Mucosa of gallbladder (tissue), 1 donor: ENCODE measurements at places on chromosomes 7 and 10. TPM values are rescaled to one million over a fixed set of nuclear protein-coding genes. Genes with fewer than 3 reads are reported as not detected.

DNA sequence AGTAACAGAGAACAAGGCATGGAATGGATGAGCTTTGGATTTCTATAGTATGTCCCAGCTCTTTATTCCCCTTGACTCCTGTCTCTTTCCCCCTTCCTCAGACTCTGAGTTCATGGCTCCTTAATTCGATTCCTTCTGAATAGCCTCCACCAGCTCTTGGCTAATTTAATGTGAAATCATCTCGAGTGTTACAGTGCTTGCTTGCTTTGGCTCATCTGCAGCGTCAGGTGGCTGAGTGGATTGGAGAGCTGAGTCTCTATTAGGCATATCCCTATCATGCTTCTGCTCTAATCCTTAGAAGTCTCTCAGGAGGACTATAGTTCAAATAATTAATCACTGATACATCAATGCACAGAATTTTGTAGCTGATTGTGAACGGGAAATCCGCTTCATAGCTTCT, 134.6 kb downstream of the LRRC4 start:
- no peak for DNase-seq

DNA sequence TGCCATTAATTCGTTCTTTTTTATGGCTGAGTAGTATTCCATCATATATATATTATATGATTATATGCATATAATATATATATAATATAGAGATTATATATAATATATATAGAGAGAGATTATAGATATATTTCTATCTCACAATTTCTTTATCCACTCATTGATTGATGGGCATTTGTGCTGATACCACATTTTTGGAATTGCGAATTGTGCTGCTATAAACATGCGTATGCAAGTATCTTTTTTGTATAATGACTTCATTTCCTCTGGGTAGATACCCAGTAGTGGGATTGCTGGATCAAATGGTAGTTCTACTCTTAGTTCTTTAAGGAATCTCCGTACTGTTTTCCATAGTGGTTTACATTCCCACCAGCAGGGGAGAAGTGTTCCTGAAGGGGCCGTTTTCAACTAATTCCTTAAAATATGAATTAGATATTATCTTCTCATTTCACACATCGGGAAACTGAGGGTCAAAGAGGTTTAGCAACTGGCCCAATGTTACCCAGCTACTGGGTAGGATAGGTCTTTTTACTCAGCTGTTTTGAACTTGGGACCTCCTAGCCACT, 16.5 kb downstream of the NFE2L3 start:
- DNase-seq = no peak

- DNase-seq = no peak
Observed at GRCh38 chr7:146768957-146769356, 652.4 kb downstream of the CNTNAP2 start.

DNA sequence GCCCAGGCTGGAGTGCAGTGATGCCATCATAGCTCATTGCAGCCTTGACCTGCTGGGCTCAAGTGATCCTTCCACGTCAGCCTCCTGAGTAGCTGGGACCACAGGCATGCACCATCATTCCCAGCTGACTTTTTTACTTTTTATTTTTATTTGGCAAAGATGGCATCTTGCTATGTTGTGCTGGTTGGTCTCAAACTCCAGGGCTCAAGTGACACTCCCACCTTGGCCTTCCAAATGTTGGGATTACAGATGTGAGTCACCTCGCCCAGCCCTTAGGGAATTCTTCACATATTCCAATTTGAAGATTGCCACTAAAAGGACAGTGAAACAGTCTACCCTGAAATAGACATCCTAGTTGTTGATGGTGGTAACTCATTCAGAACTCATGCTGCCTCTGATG, 27.7 kb downstream of the SUGCT start:
- DNase-seq = no peak

DNA sequence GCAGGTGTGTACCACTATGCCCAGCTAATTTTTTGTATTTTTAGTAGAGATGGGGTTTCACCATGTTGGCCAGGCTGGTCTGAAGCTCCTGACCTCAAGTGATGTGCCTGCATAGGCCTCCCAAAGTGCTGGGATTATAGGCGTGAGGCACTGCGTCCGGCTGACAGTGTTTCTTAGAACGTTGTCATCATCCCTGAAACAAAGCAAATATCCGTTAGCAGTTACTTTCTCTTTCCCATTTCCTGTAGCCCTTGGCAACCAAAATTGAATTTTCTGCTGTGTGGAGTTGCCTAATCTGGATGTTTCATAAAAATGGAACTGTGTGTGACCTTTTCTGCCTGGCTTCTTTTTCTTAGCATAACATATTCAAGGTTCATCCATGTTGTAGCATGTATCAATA, 22.4 kb downstream of the ZNF33A start:
- no peak for DNase-seq

Gene SNX10
- 5.4 TPM for total RNA-seq

Gene C7orf33
- not detected for total RNA-seq

Gene SPDYE9
- not detected for total RNA-seq

Gene TLX1
- not detected for total RNA-seq

Gene PHKG1
- total RNA-seq = 0.89 TPM

Gene VPS26A
- 39.7 TPM for total RNA-seq
